ENCODE measurements at places on chromosomes 6 and 20.
A peak's percentile ranks its signal among the peaks of the same experiment; 100 is the strongest.

DNA sequence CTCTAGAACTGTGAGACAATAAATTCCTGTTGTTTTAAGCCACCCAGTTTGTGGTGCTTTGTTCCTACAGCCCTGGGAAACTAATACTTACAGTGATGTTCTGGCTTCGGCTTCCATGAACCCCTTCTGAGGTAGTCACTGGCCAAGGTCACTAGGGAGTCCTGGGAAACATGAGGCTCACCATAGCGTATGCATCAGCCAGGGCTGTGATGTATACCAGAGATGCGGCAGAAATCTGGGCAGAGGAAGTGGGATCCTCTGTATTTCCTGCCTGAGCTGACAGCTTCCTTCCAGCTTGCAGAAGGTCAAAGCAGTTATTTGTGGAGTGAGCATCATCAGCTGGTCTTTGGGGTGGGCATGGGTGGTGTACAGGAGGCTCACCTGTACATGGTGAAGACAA, 27.9 kb downstream of the KAT14 start:
- DNase-seq = no peak

GRCh38 chr20:38875175-38875993, 50.8 kb upstream of the FAM83D start:
- no peak for DNase-seq

- peak; percentile 86 for DNase-seq
Measured at GRCh38 chr6:28981431-28981832, 23.7 kb downstream of the ZNF311 start.

DNA sequence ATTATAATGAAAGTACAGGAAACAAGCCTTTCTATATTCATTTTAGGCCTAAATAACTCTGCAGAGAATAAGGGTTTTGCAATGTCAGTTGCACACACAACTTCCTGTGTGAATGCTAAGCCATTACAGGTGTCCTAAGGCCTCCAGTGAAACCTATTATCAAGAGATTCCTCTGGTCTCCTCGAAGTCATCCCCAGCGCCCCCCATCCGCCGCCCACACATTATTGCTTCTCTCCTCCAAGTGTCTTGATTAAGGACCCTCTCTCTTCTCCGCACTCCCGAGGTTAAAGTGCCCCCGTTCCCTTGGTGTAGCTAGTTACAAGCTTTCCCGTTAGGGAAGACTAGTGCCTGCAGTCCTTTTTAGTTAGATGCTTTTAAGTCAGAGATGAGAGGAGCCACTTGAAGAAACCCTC, 1.3 kb downstream of the HIVEP2 start:
- DNase-seq = no peak

DNA sequence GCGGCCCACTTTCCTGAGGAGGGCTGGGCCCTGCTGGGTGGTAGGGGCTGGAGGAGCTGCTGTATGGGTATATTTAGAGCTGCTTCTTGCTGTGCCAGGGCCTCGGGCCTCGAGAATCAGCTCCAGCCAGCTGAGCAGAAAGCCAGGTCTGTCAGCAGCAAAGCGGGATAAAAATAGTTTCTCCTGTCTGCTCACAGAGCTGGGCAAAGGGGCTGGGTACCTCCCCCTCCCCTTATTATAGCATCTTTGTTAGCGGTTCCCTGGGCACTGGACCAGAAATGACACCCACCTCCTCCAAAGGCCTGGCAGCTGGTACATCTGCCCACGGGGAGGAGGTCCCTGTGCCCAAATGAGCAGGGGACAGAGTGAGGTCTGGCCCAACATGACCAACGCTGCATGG, 6.0 kb downstream of the SCRT2 start:
- DNase-seq = no peak

- DNase-seq = no peak
Measured at GRCh38 chr6:169720207-169720855, 4.0 kb downstream of the PHF10 start.

- DNase-seq = no peak
Measured at GRCh38 chr6:2467929-2468600, 222.7 kb upstream of the GMDS start.

DNA sequence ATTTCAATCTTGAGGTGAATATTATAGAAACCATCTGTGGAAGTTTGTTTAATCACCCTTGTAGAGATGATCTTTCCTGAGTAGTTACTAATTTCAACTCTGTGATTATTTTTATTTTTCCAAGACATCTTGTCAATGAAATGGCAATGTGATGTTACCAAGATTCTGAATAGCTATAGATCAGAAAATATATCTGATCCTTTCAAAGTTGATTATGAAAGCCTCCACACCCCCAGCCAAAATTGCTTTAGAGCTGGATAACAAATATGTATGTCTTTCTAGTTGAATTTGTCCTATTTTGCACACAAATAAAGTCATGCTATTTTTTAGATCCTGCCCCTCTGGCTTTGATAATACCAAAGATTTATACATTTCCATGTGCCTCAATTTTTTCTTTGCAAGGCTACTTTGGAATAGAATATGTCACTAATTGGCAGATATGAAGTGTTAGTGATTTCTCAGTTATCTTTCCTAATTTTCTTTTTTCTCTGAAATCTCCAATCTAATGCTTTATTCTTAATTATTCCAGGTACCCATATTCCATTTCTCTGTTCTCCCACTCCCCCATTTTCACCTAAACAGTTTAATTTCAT, 5.0 kb downstream of the SIM1 start:
- no peak for DNase-seq

- DNase-seq = no peak
Measured at GRCh38 chr6:167998215-167998614, 744 bp downstream of the KIF25 start.

DNA sequence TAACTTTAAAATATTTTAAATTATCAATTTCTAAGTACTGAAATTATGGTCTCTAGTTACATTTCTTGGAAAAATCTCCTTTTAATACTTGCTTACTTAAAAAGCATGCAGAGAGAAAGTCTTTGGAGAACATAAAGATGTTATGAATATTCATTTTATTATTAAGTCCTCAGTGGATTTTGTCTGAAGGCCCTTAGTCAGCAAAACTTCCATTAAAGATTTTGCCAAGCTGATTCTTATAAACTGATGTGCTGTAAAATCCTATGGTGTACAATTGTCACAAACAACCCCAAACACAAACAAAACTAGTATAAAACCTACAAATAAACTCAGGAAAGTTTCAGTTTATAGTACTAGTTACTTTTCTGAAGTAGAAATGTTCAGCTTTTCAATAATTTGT, 372.7 kb downstream of the MEI4 start:
- DNase-seq = no peak

- no peak for DNase-seq
Measured at GRCh38 chr6:47490676-47491075, 13.1 kb downstream of the CD2AP start.

GRCh38 chr20:16514140-16514539, 59.1 kb downstream of the KIF16B start:
- DNase-seq = no peak

DNA sequence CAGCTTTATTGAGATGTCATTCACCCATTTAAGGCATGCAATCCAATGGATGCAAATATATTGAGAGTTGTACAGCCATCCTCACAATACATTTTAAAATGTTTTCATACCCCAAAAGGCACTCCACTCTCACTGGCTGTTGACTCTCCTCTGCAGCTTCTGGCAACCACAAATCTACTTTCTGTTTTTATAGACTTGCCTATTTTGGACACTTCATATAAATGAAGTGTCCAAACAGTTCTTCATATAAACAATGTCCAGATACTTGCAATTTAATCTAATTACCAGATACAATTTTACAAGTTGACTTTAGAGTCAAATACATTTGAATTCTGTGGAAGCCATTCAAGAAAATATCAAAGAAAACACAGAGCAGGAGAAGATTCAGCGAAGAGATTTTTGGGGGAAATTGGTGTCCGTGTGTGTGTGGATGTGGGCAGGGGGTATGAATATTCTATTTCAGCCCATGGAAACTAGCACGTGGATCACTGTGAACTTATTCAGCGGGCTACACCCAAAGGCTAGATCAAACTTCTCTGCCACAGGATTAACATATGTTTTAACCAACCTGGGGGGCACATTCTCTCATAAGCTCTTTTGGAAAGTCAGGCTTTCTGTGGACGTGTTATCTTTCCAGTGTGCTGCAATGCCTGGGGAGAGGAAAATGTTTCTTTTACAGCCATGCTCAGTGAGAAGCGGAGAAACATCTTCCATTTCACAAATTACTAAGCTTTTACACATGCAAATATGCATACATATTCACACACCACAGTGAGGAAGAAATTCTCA, 73.9 kb downstream of the PLG start:
- no peak for DNase-seq

DNA sequence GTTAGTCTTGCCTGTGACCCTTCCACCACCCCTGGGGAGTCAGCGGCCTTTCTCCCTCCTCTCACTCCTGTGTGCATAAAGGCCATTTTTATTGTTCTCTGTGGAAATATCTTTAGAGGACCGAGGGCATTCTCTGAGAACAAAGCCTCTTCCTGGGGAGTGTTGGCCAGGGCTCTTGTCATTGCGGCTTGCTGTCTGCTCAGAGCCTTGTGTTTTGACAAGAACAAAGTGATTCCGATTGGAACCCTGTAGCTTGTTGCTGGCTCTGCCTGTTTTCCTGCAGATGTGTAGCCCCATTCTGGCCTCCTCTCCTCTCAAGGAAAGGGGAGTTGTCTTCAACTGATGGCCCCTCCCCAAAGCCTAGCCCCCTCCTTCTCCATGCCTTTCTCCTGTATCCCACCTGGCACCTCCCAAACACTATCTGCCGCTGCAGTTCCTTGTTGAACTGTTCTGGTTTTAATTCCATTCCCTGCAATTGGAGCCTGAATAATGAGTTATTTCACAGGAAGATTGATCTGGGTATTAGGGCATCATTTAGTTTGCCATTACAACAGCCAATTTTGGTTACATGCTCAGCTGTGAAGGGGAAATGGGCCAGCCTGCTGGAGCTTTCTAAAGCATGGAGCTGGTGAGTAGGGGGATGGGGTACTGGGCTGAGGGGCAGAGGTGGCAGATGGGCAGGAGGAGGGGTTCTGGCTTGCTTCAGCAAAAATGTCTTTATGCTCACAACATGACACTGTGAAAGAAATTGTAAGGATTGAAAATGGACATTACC, 252.5 kb downstream of the LRFN2 start:
- no peak for DNase-seq

GRCh38 chr6:167210375-167211294, 52.9 kb upstream of the GPR31 start:
- DNase-seq = no peak

- no peak for DNase-seq
Measured at GRCh38 chr6:1601158-1602048, 8.3 kb upstream of the FOXC1 start.

DNA sequence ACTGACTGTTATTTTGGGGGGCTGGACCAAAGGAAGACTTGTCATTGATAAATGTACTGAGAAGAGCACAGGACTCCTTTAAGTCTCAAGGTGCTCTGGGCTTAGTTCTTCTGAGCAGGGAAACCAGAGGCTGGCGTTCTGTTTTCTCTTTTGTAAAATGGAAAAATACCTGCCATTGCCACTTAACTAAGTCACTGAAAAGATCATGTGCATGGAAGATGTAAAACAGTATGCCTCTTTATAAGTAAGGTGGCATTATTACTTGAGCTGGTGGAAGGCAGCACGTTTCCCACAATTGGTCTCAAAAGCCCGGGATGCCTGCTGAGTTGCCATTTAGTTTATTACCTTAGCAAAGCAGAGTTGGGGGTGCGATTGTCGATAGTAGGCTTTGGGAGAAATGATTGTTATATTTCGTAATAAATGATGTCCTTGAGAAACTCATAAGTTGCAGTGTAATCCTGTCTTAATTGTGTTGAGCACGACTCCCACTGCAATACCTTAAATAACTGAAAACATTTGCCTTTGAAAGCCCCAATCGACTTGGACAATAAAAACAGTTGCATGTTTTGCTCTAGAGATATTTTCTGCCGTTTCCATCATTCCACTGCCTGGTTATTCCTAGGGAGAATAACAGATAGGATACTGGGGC, 3.6 kb downstream of the JARID2 start:
- no peak for DNase-seq

DNA sequence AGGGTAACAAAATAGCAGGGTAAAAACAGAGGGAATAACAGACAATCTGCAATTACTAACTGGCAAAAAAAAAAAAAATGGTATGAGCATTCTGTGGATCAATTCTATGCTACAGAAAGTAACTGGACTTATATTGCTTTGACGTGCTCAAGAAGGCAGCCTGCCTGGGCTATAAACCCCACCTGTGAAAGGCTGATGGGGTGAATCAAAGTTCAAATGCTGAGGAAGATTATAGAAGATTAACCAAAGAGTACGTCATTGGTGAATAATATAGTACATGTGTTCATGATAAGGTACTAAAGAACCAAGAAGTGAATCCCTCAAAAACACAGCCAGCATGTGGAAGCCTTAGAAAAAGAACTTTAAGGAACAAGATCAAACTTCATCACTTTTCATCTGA, 441.9 kb upstream of the PTCHD4 start:
- DNase-seq = no peak

- DNase-seq = no peak
Measured at GRCh38 chr6:144315981-144316861, 31.1 kb downstream of the UTRN start.

DNA sequence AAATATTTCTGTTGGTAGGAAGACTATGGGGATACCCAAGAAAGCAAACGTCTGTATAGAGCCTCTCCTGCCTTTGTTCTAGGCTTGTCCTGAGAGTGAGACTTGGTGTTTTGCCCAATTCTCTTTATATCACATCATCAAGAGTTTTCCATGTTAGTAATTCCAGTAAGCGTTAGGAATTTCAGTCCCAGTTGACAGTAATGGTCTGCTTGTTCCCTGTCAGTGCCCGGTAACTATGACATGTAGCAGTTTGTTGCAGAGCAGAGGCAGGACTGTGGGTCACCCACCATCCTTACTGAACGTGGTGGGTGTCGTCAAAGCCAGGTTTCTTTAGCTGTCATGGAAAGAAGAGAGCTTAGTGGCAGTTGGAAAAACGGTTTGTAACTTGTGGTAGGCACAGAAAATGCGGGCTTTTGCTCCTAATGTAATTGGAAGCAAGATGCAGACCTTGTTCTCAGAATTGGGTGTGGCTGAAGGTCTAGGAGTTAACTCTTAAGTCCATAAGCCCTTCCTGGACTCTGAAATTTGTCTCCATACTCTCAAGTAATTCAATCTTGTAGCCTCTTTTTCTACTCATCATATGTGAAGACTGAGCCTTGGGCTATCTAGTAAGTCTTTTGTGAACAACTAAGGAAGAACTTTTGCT, 188.8 kb downstream of the TMEM242 start:
- DNase-seq = peak; percentile 21

DNA sequence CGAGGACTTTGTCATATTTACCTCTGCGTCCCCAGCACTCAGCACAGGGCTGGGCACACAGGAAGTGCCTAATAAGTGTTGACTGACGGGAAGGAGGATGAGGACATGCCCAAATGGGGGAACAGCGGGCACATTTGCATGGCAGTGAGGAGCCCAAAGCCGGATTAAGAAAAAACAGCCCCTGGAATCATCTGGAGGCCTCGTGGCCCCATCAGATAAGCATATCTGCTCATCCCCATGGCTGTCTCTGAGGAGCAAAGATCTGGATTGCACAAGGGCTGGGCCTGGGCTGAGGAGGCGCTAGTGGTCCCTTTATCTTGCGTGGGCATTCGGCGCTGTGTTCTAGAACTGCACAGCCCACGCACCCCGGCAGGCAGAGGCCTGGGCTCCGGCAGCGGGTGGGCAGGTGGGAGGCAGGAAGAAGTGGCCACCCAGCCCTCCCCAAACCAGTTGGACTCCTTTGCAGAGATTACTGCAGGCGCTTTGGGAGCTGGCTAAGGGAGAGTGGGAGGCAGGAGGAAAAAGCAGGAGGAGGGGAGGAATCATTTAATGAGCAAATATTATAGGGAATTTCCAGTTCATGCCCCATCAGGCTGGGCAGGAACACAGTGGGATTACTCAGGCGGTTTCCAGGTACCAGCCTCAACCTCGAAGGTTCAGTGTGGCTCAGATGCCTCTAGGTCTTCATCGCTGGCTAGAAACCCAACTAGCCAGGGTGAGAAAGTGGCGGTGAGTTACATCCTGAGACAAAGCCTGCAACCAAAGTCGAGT, 108.1 kb downstream of the CEBPB start:
- DNase-seq = no peak

All from NCI-H1105 treated with DMSO at 0.1 percent for 48 hours (cell line).